ENCODE measurements at places on chromosomes 16 and 17.
A peak's percentile ranks its signal among the peaks of the same experiment; 100 is the strongest.

- no peak for DNase-seq
Observed at GRCh38 chr17:57678393-57678792, 66.7 kb downstream of the CCDC182 start.

- no peak for DNase-seq
Observed at GRCh38 chr17:61397086-61397842, 2.4 kb upstream of the TBX2 start.

DNA sequence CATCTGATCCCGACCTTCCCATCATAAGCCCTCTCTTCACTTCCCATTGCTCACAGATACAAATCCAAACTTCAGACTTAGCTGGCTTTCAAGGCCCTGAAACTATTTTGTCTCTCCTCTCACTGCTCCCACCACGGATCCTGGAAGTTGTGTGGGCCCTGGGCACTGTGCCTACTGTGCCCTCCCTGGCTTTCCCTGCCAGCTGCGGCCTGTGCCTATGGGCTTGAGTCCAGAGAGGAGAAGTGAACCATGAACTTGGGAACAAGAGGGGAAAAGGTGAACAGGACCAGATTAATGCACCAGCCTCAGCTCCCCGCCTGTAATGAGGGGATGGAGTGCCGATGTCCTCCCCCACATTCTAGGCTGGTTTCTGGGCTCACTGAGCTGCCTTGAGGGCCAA, 18.9 kb upstream of the KCNJ12 start:
- DNase-seq = no peak

DNA sequence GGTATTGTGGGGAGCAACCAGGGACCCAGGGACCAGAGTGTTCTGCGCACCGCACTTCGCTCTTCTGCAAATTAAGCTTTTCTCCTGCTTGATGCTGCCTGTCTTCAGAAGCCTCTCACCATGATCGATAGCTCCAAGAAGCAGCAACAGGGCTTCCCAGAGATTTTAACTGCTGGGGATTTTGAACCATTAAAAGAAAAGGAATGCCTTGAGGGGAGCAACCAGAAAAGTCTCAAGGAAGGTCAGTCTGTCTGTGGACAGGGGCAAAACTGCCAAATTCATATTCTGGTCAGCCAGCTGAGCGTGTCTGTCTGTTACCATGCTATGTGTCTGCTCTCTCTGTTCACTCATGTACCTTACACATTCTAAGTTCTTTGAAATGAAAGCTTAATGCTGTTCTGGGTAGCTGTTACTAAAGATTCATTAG, 115.7 kb downstream of the MRTFB start:
- no peak for DNase-seq

- no peak for DNase-seq
Observed at GRCh38 chr17:58302919-58303585, 22.3 kb upstream of the MPO start.

DNA sequence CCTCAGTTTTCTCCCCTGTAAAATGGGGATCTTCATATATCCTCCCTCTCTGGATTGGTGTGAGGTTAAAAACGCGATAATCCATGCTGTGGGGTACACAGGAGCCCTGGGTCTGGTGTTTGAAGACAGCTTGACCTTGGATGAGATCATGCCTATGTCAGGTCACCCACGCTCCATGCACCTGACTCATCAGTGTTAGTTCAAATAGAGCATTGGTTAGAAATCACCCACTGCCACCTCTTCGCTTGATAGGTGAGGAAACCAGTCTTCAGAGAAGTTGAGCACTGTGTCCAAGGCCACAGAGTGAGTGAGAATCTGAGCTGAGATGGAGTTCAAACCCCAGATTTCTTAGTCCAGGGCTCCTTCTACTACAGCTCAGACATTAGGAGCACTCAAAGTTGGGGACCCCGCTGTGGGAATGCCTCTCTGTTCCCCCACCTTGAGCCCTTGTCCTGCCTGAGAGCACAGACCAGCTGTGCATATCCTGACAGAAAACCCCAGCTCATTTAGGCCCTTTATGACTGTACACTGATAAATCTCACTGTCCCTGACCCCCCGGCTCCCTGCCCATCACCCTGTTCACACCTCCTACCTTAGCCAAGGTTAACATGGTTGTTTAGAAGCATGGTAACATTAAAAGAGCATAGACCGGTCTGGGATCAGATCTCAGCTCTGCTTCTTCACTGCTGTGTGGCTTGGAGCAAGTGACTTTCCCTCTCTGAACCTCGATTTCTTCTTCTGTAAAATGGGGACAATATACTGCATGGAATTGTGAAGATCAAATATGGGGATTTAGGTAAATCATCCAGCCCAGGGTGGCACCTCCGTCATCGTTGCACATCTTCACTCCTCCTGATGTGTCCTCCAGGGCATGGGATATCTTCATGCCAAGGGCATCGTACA, 22.4 kb upstream of the LGALS9 start:
- no peak for DNase-seq

- no peak for DNase-seq
Observed at GRCh38 chr17:7839190-7839875, 5.3 kb downstream of the KDM6B start.

DNA sequence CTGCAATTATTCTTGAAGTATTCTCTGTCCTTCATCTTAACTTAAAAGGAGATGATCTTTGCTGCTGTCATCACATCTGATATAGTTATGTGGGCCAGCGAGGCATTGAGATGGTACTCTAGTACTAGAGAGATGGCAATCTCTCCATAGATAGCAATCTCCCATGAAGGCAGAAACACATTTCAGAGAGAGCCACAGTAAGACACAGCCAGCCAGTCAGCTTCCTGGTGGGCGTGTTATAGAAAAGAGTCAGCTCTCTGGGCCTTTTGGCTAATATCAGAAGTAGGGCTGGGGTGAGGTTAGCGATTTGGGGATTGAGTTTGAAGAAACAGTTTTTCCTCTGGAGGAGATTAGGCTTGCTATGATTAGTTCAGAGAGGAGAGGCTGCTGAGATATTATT, 22.6 kb upstream of the EFCAB13 start:
- DNase-seq = no peak

GRCh38 chr17:57732062-57732461, 13.0 kb downstream of the CCDC182 start:
- no peak for DNase-seq

DNA sequence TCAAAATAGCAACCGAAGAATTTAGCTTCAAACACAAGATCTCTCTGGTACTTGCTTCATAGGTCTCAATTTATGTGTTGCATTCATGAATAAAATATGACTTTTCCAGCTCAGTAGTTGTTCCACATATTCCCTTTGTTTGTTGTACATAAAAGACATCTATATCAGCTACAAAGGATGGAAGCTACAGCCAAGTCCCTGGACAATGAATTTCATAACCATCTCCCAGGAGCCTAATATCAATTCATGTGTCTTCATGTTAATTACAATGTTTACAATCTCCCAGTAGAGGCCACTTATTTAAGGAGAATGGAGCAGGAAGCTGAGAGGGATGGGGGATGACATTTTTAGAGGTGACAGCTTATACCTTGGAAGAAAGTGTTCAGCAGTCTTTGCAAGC, 3.3 kb downstream of the CLEC3A start:
- DNase-seq = no peak

DNA sequence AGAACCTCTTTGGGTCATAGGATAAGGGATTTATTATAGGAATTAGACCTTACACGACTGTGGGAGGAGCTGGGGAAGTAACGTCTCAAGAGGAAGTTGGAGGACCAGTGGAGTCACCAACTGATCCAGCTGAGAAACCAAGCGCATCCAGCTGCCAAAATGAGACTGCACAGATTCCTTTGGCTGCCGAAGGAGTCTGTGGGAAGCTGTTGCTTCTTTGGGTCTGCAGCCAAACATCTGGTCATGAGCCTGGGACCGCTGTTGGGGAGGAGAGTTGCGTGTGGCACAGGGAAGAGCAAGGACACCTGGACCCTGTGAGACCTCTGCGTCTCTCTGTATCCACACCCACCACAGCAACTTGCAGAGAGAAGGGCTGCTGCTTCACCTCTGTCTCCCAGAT, 2.4 kb upstream of the NACA2 start:
- DNase-seq = no peak

GRCh38 chr17:39677542-39678339, 9.5 kb downstream of the PNMT start:
- DNase-seq = no peak

GRCh38 chr17:18981642-18982424, 22.7 kb downstream of the FAM83G start:
- DNase-seq = no peak

DNA sequence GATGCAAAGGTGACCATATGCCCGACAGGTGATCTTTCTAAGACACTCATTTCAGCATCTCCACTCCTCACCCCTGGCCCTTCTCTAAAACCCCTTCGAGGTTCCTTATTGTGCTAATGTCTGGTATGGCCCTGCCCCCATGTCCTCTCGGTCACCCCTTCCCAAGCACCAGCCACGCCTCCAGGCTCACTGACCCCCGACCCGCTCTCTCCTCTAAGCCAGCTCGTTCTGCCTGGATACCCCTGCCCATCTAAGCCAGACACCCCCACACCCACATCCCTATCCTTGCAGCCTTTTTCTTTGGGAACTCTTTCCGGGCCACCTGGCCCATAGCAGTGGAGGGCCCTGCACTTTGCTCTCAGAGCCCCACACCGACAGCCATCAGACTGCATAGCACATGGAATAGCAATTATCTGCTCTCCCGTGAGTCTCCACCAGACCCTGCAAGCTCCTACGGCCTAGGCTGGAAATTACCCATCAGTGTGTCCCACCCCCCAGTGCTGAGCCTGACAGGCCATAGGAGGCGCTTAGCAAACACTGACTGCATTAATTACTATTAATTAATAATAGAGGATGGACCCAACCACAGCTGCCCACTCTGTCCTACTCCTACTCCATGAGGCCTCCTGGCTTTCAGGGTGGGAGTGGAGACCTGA, 176.7 kb downstream of the TMEM132E start:
- DNase-seq = no peak

DNA sequence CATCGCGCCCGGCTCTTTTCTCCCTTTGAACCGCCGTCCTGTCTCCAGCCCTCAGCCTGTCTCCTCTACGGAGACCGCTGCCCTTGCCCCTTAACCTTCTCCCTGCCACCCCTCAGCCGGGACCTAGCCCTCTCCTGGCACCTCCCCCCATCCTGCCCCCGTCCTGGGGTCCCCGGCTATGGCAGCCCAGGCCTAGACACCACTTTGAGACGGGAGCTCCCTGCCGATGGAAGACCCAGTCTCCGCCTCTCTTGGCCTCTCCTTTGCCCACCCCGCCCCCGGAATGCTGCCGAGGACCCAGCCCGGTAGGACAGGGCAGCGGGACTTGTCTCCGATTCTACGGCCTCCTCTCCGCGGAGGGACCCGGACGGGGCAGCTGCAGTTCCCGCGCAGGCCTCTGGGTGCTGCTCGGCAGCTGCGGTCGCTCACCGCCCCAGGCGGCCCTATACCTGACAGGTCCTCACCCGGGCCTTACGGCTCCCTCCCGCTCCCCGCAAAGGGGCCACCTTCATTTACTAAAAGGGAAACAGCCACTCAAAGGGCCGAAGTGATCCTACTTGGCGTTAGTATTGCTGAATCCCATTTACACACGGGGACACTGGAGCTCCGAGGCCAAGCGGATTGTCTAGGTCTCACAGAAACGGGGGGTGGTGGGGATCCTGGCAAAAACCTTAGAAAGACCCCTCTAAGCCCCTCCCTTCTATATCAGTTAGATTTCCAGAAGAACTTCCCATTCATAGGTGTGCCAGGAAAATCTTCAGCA, 32.6 kb upstream of the TAC4 start:
- DNase-seq = peak; percentile 78

DNA sequence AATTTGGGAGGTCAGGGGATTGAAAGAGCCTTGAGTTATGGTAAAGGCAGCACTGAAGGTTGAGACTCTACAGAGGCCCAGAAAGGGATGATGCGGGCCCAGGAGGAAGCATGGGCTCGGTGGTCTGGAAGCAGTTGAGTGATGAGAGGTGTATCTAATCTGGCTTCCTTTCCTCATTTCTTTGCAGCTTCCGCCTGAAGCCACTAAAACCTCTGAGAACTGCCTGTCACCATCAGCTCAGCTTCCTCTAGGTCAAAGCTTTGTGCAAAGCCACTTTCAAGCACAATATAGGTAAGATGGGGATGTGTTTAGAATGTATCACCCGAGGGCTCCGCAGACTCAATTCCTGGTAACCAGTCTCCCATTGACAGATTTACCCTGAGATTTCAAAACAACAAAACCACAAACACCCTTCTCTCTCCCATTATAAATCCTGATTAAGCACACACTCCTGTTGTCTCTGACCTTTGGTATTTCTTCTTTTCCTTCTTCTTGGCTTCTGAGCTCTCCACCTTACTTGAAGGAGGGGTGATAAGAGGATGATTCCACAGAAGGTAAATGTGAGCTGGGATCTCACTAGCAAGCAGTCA, 21.2 kb downstream of the USP43 start:
- no peak for DNase-seq

DNA sequence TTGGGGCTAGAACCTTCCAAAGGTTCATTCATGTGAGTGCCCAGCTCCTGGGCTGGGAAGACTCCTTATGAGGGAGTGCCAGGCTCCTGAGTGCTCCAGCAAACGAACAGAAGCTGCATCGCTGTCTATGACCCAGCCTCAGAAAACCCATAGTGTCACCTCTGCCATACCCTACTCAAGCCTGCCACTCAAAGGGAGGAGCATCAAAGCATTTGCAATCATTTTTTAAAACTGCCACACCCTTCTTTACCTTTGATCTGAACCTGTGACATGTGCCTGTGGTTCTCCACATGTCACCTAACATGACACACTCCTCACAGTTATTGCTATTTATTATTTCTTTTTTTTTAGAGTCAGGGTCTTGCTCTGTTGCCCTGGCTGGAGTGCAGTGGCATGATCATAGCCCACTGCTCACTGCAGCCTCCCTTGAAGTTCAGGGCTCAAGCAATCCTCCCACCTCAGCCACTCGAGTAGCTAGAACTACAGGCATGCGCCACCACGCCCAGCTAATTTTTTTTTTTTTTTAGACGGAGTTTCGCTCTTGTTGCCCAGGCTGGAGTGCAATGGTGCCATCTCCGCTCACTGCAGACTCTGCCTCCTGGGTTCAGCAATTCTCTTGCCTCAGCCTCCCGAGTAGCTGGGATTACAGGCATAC, 7.3 kb upstream of the KDM8 start:
- DNase-seq = peak; percentile 59

DNA sequence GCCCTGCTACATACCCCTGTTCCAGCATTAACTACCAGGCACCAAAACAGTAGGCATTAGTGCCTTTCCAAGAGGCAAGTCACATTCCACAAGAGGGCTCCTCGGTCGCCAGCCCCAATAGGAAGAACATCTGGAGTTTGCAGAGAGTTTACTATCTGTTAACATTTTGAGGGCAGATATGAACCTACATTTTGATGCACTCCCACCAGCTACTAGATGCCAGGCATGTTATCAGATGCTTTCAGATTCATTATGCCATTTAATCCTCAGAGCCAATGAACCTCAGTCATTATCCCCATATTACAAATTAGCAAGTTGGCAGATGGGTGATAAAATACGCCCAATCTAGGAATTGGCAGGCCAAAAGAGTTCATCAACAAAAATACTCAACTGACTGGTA, 4.2 kb upstream of the CMTM2 start:
- no peak for DNase-seq

- no peak for DNase-seq
Observed at GRCh38 chr17:65092262-65092661, 35.7 kb upstream of the GNA13 start.

All from activated T-cell treated with anti-CD3 and anti-CD28 coated beads, Interleukin-2, amount 50 U/mL, for 1 hour (primary cell).